ENCODE measurements at places on chromosomes 4 and X.

GRCh38 chr4:3041192-3042142, 32.9 kb downstream of the HTT-AS start:
- H3K4me1 ChIP-seq: no peaks in the 10 kb centered on the region
- DNase-seq: peak; percentile 72
- H3K27ac ChIP-seq: no peak overlapping the region
- no peak overlapping the region for H3K4me3 ChIP-seq
- H3K36me3 ChIP-seq: no peaks in the 10 kb centered on the region

GRCh38 chr4:76211769-76212708, 1.6 kb downstream of the SCARB2 start:
- no peaks in the 10 kb centered on the region for H3K36me3 ChIP-seq
- H3K27ac ChIP-seq: peak overlapping the region; percentile 16
- peaks cover 9% of the 10 kb centered on the region for H3K4me1 ChIP-seq
- no peaks in the 10 kb centered on the region for H3K27me3 ChIP-seq

DNA sequence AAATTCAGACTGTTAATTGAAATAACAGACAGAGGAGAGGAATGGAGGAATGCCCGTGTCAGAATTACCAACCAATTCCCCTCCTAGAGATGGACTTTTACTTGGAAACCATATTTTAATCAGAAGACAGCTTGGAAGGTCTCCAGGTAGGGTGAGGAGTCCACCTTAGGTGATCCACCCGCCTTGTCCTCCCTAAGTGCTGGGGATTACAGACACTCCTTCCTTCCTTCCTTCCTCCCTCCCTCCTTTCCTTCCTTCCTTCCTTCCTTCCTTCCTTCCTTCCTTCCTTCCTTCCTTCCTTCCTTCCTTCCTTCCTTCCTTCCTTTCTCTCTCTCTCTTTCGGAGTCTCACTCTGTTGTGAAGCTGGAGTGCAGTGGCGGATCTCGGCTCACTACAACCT, 328.0 kb downstream of the RAPGEF2 start:
- no peaks in the 10 kb centered on the region for H3K36me3 ChIP-seq
- DNase-seq: no peak
- no peak overlapping the region for H3K27ac ChIP-seq
- H3K4me3 ChIP-seq: no peak overlapping the region
- H3K27me3 ChIP-seq: no peaks in the 10 kb centered on the region

DNA sequence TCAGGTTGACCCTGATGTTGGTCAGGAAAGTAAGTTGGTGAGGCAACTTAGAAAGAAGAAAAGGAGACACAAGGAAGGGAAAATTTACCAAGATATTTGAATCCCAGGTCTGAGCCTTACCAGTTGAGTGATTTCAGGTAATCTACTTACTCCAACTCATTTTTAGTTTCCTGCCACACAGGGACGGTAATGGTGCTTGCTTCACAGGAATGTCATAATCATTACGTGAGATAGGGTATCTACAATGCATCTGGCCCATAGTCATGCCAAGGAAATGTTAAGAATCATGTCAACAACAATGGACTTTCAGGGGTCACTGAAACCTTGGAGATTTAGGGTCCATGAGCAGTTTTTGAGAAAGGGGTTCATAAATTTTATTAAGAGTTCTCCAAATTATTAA, 195.4 kb upstream of the HHIP start:
- H3K27ac ChIP-seq: no peak overlapping the region
- no peak overlapping the region for H3K4me3 ChIP-seq
- no peaks in the 10 kb centered on the region for H3K36me3 ChIP-seq
- DNase-seq: no peak
- H3K27me3 ChIP-seq: no peaks in the 10 kb centered on the region

All from endodermal cell (in vitro differentiated cells).